Lung (tissue), 17 donors: ENCODE measurements at places on chromosomes 6 and 20.

DNA sequence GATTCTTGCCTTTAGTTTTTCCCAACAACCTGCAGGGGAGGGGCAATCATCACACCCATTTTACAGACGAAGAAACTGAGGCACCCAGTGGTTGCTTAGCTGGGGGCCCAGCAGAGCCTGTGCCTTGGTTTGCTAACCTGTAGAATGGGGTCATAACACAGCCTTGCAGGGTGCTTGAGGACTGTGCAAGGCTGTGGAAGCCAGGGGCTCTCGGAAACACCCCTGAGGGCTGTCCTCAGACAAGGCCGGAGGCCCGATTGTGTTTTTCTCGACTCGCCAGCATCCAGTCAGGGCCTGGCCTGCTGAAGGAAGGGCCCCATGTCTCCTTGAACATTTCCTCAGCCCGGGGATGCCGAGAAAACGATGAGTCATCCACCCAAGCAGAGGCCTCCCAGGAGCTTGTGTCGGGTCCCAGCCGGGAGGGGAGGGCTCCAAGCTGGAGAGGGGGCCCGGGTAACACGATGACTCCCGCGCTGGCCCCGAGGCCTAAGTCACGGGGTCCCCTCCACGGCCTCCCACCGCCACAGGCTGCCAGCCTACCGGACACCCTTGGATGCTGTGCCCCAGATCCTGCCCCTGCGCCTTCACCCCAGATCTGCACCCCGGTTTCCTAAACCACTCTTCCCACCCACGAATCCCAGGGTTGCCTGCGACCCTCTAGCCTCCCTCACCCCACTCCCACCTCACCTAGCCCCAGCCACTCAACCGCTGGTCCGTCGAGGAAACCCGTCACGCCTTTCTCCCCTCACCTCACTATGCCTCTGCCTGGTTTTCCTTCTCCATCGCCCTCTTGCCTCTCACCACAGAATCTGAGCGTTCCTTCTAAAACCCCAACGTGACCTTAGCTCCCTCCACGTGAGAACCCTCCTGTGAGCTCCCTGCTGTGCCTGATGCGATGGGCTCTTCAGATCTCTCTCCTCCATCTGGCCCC, 10.6 kb downstream of the NOL4L start:
- peak; percentile 27 for DNase-seq

- DNase-seq: no peak
Measured at GRCh38 chr20:21821358-21821757, 115.9 kb downstream of the PAX1 start.

- DNase-seq: peak; percentile 80
Measured at GRCh38 chr6:26420688-26421171, 18.7 kb downstream of the BTN3A1 start.

DNA sequence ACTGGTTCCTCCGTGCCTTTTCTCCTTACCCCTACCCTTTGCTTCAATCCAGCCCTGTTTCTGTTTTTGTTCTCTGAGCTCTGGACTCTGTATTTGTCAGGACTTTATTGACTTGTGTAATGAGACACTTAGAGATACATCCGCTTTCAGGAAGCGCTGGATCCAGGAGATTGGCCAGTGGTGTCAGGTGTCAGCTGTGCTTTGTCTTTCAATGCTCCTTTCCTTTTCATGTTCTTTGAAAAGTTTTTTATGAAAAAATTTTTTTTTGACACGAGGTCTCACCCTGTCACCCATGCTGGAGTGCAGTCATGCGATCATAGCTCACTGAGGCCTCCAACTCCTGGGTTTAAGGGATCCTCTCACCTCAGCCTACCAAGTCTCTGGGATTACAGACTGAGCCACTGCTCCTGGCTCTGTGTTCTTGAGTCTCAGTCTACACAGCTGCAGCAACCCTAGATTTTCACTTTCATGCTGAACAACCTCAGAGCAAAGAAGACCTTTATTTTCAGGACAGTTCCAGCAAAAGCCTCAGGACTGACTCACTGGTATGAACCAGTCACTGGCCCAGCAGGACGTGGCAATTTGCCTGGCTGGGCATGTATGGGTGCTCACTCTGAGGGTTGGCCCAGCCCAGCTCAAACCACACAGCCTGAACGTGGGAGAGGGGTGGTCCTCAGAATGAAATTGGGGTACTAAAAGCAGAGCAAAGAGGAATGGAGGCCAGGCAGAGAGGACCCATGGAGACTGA, 108.5 kb downstream of the DHX35 start:
- DNase-seq: no peak

DNA sequence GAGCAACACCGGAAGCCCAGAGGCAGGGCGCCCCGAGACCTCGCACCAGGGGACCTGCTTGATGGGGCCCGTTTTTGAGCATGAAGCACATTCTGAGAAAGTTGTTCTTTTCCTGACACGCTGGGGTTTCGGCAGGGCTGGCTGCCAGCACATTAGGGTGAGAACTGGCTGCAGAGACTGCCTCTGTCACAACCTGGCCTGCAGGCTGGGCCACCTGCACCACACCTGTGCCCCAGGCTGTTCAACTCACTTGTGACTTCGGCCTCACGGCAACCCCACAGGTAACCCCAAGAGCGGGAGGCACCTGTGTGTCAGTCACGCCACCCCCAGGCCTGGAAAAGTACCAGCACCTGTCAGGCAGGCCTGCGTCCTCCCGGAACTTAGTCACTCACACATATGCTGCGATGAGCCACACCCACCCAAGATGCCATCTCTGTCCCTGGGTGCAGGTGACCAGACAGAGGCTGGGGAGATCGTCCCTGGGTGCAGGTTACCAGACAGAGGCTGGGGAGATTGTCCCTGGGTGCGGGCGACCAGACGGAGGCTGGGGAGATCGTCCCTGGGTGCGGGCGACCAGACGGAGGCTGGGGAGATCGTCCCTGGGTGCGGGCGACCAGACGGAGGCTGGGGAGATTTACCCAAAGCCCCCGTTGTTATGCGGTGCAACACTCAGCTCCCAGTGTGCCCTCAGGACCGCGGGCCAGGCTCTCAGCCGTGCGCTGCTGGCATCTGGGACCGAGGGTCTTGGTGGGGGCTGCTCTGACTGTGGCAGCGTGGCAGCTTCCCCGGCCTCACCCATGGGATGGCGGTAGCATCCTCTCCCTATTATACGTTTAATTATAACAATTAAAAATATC, 82.5 kb upstream of the BHLHE23 start:
- no peak for DNase-seq

DNA sequence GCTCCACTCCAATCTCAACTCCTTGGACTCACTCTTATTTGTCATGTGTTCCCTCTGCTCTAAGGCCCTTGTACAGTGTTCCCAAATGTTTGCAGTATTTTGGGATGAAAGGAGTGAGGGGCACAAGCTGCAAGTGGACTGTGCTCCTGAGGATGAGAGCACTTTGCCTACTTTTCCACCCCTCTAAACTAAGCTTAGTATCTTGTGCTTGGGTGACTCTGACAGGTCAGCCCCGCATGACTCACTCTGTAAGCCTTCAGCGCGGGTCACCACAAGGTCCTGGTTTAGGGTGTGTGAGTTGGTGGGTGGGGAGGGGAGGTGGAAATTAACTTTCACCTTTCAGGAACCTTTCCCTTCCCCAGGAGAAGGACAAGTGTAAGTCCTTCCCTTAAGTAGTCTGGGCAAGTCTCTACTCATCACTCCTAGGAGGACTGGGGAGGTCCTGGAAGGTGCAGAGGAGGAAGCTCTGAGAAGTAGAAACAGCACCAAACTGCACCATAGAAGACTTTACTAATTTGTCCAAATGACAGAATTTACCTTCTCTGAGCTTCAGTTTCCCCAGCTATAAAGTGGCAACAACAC, 68.8 kb upstream of the EPB41L1 start:
- no peak for DNase-seq

DNA sequence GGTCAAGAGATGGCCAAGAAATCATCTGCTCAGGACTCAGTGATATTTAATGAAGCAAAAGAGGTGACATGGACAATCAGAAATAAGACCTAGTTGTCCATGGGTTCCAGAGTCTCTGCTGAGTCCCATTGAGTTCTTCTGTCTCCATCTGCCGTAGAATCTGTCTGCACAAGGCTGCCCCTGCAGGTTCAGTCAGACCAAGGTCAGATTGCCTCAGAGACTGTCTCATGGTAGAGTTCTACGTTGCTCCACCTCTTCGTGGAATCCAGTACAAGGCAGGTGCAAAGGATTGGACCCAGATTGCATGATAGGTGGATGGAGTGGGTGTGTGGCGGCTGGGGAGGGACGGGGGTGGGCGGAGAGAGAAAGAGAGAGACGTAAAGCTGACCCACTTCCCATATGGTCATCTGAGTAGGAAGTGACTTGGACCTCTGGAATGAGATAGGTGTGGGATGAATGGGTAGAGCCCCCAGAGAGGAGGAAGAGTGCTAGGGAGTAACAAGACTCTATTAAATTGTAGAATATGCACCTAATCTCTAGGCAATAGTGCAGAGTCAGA, 75.3 kb downstream of the SOBP start:
- no peak for DNase-seq

DNA sequence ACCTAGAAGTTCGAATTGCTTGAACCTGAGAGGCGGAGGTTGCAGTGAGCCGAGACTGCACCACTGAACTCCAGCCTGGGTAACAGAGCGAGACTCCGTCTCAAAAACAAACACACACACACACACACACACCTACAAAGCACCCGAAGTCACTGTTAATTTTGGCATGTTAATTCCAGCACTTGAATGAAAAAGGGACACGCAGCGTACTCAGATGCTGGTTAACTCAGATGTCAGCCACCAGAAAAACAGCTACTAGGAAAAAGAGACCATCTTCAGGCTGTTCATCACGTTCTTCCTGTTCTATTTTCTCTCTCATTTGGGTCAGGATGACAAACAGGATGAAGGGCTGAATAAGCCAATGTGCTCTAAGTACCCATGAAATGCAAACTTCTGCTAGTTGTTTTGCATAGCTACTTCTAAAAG, 46.9 kb downstream of the BLOC1S5 start:
- no peak for DNase-seq

GRCh38 chr6:112014483-112014882, 39.4 kb upstream of the CCN6 start:
- peak; percentile 74 for DNase-seq

GRCh38 chr6:110492584-110492983, 16.2 kb upstream of the SLC22A16 start:
- no peak for DNase-seq

DNA sequence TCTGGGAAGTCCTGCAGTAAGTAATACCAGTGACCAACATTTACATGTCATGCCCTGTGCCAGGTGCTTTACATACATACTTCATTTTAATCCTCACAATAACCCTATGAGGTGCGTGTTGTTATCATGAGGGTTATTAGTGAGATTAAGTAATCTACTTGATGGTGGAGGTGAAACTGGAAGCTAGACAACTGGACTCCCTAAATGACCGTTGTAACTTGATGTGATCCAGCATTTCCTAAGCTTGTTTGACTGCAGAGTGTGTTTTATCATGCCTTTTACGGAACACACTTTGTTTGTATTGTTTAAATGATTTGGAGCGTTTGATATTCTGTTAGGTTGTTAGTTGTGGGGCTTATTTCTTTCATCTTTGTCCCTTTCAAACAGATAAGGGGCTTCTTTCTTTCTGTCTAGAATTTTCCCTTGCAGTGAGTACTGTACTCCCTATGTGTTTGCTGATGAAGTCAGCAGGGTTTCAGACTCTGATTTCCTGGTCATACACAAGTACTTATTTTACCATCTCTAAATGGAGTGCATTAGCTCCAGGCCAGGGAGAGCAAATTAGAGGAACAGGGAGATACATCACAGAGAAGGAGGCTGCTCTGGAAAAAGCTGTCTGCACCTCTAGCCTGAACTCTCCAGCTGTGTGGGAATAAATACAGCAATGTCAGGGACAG, 29.7 kb downstream of the CHMP4B start:
- DNase-seq: no peak
